Stimulated activated CD8-positive, alpha-beta memory T cell treated with anti-CD3 and anti-CD28 coated beads, Interleukin-2, amount 100 ng/mL, for 48 hours (primary cell): ENCODE measurements at places on chromosomes 11 and 22.

DNA sequence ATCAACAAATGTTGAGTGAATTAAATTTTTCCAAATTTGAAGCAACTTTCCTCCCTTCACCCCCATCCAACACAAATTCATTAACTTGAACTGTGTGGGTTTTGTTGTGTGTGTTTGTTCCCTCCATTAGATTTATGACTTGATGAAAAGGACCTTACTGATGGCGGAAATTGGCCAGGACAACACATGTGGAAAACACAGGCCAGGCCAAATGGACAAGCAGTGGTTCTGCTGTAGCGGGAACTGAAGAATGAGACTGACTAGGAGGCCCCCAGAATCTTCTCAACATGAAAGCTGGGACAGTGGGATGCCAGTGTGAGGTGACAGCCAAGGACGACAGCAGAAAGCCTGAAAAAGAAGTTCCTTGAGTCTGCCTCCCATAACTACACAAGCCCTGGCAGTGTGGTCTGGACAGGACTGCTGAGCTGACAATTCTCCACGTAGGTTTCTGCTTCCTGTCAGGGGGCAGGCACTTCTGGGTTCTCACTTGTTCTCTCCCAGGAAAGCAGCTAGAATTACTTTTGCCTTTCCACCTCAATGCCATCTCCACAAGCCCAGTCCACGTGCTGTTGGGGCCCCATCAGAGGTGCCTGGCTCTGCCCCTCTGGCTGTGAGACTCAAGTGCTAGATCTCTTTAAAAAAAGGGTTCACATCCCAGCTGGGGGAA, 94.3 kb downstream of the ETS1 start:
- no peak for DNase-seq

- DNase-seq: no peak
These were observed 246.9 kb downstream of the OPCML start for GRCh38 chr11:133285359-133285758.

GRCh38 chr11:66339162-66339675, 3.0 kb upstream of the RIN1 start:
- DNase-seq: no peak

GRCh38 chr11:16148301-16148931, 207.9 kb downstream of the SOX6 start:
- no peak for DNase-seq

- DNase-seq: peak; percentile 7
These were observed 2.1 kb upstream of the DMC1 start for GRCh38 chr22:38572065-38572464.

- DNase-seq: no peak
These were observed 6.8 kb upstream of the SAA1 start for GRCh38 chr11:18259259-18259658.

- no peak for DNase-seq
These were observed 43.0 kb upstream of the HIPK3 start for GRCh38 chr11:33214187-33214586.

GRCh38 chr11:27495710-27496300, 10.8 kb downstream of the LIN7C start:
- no peak for DNase-seq

GRCh38 chr11:79078999-79079398, 361.8 kb downstream of the TENM4 start:
- DNase-seq: no peak

GRCh38 chr11:47852053-47852452, 3.9 kb upstream of the NUP160 start:
- DNase-seq: no peak

DNA sequence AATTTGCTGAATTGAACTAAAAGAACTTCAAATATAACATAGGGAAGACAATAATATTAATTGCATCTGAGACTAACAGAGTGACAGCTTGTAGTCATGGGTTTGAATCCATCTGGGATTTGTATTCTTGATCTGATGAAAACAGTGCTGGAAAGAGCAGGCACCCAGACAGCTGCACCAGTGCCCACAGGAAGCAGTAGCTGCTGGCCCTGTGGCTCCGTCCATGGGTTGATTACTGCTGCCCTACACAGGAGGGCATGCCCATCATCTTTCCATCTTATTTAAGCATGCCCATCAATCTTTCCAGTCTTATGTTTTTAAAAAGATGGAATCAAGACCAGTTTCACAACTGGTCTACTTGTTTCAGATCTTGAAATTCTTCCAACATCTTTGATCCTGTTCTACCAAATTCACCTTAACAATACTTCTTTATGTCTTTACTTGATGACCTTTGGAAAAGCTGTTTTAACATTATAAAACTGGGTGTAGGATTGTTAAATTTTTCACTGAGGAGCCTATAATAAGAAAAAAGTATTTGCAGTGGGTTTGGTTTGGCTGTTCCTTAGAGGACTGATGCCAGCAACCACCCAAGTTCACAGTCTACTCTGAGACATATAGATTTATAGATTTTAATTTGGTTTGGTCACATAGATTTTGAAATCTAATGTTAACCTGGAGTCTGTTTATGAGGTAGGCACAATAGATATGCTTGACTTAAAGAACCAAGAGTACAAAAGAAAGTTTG, 761 bp upstream of the NXPE4 start:
- DNase-seq: no peak

DNA sequence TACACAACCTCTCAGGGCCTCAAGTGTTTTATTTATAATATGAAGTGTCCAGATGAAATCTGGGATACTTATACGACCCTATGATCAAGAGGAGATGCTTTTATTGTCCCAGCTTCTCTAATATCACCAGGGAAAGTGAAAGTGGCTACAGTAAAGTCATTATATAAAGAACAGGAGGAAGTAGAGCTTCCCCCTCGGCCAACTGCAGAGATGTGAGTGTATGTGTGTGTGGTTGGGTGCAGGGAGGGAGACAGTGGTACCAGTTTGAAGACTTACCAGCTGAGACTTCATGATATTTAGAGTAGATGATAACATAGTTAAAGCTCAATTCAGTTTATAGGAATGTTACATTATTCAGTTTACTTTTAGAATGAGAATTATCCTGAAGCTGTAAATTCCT, 373.6 kb upstream of the DDI1 start:
- DNase-seq: no peak

DNA sequence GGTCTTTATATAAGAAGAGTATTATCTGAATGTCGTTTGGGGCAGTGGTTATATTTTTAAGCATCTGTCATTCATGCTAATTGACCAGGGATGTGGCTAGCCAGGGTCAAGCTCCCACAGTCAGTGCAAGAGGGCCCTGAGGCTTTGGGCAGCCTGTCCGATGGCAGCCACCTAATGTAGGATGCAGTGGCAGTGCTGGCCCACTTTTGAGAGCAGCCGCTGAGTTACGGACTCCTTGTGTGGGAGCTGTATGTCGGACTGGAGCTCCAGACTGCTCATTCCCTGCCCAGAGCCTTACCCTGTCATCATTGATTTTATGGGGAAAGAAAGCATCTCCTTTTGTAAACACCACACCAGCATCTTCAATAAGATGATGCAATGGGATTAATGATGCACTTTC, 99.5 kb downstream of the SYT9 start:
- DNase-seq: no peak

- no peak for DNase-seq
These were observed 12.7 kb upstream of the CNTF start for GRCh38 chr11:58609723-58610122.

- DNase-seq: no peak
These were observed 65.9 kb downstream of the BLID start for GRCh38 chr11:122050021-122050690.

- no peak for DNase-seq
These were observed 822.9 kb downstream of the BRD1 start for GRCh38 chr22:49004484-49005399.

DNA sequence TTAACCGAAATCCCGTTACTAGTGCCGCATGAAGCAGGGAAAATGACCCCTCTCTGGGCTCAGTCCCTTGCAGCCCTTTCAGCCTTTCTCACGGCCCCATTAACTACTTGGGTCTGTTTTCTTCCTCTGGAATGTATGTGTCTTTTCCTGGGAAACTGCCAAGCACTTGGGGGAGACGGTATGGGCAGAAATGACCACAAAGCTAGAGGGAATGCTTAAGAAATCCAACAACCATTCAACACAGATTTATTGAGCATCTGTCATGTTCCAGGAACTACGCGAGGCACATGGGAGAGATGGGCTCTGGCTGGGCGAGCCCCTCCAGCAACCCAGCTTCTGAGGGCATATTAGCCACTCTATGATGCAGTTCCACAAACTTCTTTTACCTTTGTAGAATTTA, 462.6 kb downstream of the BUD13 start:
- DNase-seq: no peak

DNA sequence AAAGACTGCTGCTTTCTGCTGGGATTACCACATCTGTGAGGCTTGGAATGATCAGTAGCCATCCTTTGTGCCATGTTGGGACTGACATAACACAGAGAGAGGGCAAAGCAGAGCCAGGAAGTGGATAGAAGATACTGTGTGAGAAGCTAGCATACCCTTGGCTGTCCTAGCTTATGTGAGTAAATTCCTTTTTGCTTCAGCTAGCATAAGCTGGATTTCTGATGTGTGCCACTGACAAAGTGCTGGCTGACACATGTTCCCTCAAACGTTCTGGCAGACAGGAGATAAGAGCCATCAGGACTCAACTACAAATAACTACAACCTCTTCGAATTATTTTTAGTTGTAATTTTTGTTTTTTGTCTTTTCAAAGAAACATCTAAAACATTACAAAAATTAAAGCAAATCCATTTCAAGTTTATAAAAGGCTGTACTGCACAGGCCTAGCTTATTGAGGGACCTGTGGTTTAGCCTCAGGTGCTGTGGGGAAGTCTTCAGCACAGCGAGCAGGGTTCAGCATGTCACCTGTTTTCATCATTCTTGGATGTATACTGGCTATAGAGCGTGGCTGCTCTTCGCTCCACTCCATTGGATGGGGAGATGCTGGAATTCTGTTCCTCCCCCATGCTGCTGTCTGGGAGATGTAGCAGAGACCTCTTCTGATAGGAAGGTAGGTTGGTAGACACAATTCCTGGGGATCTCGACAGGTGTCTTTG, 120.9 kb downstream of the SWAP70 start:
- no peak for DNase-seq

DNA sequence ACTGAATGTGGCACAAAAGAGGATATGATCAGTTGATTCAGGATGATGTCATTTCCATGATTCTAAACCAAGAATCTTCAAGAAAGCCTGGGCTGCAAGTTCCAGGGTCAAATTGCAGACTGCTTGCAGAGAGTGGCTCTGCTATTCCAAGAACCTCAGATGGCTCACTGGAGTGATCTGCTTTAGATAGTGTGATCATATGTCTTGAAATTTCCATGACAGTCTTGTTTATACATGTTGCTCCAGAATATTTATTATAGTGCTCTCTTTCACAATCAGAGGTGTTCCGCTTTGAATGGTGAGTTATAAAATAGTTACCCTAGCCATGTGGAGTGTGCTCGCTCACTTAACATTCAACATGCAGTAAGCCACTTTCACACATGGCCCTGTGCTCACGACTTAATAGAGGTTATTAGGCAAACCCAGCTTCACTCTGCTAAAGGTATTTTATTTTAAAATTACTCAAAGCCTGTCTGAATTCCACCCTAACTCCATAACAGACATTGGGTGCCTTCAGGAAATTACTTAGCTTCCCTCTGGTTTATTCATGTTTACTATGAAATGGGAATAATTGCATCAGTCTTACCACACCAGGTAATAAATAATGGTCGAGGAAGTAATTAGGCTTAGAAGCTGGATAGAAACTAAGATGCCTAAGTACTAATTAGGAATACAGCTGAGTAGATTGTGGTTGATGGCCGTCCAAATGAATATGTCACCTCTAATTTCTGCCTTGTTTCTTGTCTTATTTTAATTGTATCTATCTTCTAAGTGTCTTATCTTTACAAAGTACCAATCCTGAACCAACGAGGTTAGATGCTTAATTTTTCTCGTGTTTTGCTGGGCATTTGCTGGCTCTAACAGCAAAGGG, 187.9 kb downstream of the ETS1 start:
- DNase-seq: no peak

DNA sequence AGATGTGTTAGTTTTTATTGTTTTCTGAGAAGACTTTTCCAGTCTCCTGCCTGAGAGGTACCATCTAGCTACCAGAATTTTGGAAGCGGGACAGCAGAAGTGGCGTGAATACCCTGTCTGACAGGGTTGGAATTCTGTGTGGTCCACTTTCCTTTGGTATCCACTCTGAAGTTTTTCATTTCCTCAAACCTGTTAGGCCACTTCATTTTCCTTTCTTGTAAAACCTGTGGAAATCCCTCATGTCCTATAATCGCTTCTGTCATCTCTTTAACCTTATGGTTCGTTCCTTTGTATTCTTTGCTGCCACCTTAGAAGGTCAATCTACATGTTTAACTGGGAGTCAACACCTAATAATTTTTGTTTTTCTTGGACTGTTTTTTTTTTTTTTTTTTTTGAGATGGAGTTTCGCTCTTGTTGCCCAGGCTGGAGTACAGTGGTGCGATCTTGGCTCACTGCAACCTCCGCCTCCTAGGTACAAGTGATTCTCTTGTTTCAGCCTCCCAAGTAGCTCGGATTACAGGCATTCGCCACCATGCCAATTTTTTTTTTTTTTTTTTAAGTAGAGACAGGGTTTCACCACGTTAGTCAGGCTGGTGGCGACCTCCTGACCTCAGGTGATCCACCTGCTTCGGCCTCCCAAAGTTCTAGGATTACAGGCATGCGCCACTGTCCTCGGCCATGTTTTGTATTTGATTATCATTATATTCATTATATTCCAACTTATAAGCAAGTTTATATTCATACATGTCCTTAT, 7.1 kb downstream of the SFI1 start:
- no peak for DNase-seq

GRCh38 chr22:26552466-26552865, 37.5 kb downstream of the TPST2 start:
- DNase-seq: no peak

- DNase-seq: no peak
These were observed 28.0 kb downstream of the CHRDL2 start for GRCh38 chr11:74703211-74703610.

DNA sequence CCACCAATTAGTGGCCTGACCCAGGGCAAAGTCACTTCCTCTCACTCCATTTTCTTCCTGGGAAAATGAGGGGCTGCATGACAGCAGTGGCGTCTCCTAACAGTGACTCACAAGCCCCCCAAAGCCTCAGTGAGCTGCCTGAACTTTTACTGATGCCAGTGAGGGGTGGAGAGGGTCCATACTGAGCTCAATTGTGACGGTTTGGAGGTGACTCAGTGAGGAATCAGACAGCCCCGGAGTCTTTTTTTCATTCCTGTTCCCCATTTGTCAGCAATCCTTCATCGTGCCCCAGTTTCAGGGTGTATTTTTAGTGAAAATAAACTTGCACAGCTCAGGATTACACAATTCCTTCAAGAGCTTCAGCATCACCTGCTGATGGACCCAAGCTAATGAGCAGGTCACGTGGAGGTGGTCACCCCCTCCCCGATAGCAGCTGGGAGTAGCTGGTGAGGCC, 30.1 kb upstream of the RASD2 start:
- DNase-seq: no peak

DNA sequence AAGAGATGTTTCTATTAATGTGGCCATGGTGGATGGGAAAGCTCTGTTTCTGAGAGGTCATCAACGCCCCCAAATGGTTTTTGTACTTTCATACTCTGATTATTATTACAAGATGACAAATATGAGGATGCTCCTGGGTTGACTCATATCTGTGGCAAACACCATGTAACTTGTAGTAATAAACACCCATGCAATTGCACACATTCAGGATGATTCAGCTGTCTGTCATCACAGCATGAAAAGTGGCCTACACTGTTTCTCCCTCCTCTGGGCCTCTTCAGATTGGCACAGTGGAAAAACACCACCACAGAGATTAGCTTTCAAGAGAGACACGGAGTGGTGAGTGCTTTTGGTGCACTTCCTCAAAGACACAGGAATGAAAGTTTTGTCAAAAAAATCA, 85.4 kb downstream of the MTNR1B start:
- DNase-seq: no peak
